ENCODE measurements at places on chromosomes 12 and 14.

GRCh38 chr12:15208140-15208539 lies 13.1 kb downstream of the RERG start:
- DNase-seq = no peak

GRCh38 chr12:131867471-131867870 lies 27.0 kb upstream of the ULK1 start:
- DNase-seq = no peak

DNA sequence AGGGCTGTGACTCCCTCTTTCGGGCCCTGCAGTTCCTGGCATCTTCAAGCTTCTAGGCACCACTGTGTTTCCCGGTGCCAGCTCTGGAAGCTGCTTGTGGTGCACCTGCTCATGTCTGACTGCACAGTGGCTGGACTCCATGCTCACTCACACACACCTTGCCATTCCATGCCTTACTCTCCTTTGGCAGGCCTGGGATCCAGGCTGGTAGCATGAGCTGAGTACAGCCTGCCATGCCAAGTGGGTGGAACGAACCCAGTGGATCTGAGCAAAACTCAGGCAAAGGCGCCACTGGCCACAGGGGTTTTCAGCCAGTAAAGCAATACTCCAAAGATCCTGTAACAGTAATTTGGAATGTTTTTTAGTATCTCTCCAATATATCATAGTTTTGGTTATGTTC lies 902.7 kb upstream of the USP15 start:
- DNase-seq = no peak

DNA sequence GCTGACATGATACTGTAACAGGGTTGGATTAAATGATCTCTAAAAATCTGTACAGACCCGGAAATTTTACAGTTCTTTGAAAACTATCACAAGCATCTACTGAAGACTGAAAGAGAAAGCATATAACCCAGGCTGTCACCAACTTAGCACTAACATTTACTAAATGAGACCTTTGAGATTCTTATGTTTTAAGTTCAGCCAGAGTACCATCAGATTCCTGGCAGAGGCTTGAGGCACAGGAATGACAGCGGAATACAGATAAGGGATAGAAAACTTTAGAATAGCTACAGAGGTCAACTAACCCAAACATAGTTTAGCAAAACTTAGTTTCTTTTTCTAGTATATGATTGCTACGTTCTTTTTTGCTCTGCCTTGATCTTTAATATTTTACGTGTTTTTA lies 91.6 kb upstream of the FERMT2 start:
- DNase-seq = no peak
